ENCODE measurements at places on chromosomes 11 and 22.

- DNase-seq = no peak
Measured at GRCh38 chr11:116262370-116262769, 510.4 kb downstream of the BUD13 start.

DNA sequence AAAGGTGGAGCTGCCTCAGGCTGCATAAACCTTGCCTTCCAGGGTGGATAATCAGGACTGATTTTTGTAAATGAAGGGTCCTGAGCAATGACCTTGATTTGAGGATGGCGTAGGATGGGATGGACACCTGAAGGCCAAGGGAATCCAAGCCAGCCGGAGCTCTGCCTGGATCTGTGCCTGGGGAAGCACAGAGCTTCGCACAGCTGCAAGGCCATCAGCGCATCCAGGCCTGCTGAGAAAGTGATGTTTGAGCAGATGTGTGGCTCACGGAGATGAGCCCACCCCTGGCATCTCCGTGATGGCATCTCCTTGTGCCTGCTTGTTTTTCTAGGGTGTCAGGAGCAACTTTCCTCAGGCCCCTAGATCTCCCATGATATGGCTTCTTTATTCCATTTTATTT is 23.3 kb downstream of the FAM83F start:
- DNase-seq = no peak

DNA sequence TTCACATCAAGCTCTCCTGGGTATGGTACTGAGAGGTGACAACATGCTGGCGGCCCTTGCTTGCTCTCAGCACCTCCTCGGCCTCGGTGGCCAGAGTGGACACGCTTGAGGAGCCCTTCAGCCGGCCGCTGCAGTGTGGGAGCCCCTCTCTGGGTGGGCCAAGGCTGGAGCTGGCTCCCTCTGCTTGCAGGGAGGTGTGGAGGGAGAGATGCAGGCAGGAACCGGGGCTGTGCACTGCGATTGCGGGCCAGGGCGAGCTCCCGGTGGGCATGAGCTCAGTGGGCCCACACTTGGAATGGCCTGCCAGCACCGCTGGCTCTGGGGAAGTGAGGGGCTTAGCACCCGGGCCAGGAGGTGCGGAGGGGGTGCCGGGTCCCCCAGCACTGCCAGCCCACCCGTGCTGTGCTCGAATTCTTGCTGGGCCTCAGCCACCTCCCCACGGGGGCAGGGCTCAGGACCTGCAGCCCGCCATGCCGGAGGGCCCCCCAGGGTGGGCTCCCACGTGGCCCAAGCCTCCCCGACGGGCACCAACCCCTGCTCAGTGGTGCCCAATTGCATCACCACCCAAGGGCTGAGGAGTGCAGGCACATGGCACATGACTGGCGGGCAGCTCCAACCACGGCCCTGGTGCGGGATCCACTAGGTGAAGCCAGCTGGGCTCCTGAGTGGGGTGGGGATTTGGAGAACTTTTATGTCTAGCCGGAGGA is 106.2 kb downstream of the RAB38 start:
- no peak for DNase-seq

DNA sequence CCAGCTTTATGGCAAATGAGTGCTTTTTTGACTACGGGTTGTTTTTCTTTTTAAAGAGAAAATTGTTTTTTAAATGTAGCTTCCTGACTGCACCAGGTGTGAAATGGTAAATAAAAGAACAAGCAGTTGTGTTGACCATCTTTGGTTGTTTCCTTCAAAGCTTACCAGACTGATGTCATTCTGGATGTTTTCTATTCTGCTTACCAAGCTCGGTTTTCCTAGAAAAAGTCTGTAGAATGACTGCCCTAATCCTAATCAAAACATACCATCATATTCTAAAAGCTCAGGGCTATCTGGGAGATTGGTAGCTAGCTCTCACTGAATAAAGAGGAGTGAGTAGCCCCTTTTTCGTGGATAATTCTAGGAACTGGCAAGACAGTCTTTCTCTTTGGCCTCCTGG is 77.7 kb downstream of the GAB2 start:
- no peak for DNase-seq

- DNase-seq = no peak
Measured at GRCh38 chr11:19772480-19772879, 59.8 kb downstream of the NAV2 start.

DNA sequence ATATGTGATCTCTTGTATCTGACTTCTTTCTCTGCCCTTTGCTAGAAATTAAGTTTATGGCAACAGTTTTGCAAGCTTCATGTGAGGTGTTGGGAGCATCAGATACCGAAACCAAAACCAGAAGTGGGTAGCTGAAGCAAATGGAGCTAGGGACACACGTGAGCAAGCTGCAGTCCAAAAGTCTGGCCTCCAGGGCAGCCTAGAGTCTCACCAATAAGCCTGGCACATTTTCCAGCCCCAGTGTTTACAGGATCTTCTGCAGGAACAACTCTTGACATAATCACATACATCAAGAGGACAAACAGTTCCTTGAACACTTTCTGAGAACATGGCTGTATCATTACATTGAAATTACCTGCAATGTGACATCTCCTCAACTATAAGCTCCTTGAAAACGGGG is 114.1 kb downstream of the LARGE1 start:
- DNase-seq = no peak

- no peak for DNase-seq
Measured at GRCh38 chr11:3154001-3154599, 11.0 kb downstream of the OSBPL5 start.

- no peak for DNase-seq
Measured at GRCh38 chr22:37164505-37164887, 14.8 kb upstream of the IL2RB start.

DNA sequence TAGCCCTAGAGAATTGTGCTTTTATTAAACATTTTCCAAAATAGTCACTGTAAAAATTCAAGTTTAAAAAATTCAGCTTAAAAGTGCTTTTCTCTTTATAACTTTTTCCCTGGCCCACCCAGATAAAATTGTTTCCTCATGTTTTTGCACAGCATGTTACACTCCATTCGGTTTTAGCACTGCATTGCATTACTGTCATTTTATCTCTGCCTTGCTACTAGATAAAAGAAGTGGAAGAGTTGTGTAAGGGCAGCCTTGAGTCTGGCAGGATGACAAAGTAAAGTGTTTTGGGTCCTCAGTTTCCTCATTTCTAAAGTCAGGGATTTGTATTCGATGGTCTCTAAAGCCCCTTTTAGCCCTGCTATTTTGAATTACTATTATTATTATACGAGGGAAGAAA is 99.8 kb downstream of the ATM start:
- no peak for DNase-seq

- DNase-seq = peak; percentile 69
Measured at GRCh38 chr11:57778318-57779037, 16.9 kb downstream of the CTNND1 start.

DNA sequence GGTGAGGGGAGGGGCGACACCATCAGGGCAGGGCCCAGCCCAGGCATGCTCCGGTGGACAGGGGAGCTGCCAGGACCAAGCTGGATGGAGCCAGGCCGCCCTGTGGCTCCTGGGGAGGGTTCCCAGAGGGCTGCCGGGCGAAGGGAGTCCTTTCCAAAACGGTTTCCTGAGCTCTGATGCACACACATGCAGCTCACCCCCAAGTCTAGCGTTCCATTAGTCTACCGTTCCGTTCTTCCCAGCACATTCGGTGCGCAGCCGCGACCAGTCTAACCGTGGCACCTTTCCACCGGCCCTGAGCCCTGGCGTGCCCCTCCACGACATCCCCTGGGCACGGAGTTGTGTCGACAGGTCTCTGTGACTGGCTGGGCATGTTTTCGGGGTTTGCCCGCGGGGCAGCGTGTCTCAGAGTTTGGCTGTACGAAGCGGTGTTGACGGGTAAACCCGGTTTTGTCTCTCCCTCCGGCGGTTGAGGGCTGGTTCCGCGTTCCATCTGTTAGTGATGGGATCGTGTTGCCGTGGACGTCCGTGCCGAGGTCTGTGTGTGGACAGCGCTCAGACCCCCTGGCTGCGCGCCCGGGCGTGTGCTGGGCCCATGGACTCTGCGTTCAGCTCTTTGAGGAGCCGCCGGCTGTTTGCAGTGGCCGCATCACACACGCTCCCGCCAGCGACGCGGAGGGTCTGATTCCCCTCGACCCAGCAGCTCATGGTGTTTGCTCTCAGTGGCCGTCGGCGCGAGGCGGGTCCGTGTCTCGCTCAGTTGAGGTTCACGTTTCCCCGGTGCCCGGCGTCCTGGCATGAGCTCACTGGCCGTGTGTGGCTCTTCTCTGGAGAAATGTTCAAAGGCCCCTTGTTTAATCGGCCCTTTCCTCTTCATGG is 121.2 kb downstream of the IGLL1 start:
- no peak for DNase-seq

- no peak for DNase-seq
Measured at GRCh38 chr22:27603800-27604144, 197.8 kb downstream of the MN1 start.

DNA sequence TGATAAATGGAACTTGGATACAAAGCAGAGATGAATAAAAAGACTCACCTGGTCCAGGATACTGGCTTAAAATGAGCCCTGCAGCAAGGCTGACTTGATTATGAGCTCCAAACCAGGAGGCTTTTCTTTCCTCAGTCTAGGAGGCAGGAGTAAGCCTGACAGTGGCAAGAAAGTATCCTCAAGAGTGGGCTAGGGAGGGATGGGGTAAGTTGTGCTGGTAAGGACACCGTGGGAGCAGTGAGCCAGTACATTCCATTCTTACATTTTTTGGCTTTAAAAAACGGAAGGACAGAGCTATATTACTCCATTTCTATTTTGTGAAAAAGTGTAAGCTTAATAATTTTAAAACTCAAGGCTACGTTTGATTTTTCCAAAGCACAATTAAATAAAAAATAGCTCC is 187.1 kb upstream of the DDI1 start:
- DNase-seq = no peak

- DNase-seq = no peak
Measured at GRCh38 chr11:134425413-134425812, 13.4 kb upstream of the B3GAT1 start.

GRCh38 chr22:37472418-37473006 is 13.7 kb downstream of the MFNG start:
- no peak for DNase-seq

DNA sequence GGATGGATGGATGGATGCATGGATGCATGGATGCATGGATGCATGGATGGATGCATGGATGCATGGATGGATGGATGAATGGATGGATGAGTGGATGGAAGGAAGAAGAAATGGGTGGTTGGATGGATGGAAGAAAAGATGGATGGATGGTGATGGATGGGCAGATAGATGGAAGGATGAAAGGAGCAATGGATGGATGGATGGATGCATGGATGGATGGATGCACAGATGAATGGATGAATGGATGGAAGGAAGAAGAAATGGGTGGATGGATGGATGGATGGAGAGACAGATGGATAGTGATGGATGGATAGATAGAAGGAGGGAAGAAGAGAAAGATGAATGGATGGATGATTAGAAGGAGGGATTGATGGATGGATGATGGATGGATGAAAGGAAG is 30.2 kb upstream of the LINC01488 start:
- no peak for DNase-seq

DNA sequence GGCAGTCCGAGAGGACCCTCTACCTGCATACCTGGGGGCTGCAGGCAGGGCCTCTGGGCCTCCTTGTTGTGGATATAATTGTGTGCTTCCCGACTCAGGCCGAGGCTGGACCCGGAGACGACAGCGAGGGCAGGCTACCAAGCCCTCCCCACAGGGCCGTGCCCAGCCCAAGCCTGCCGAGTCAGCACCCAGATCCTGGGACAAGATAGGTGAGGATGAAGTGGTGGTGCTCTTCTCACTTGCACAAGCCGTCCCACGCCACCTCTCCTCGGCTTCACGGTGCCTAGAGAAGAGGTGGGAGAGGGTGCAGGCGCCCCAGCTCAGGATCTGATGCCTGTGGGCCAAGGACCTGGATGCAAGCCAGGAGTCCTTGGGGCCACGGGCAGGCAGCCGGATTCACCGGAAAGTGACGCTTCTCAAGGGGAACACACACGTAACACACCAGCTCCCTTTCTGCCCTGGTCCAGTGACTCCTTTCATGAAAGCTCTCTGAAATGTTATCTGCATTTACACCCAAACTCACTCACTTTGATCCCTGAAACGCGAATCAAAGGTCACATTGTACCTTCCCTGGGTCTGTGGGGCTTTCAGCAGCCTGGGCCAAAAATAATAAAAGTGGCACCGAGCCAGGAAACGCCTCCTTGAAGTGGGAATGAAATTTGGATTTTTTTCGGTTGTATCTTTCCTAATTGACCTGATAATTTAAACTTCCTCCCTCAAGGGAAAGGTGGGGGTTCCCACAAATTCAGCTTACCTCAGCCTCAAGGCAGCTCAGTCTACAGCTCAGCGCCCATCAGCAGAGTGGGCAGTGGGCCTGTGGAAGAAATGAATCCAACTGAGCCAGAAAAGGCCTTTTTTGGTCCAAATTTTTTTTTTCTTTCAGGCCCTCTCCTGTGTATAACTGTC is 1.1 kb upstream of the GNB1L start:
- DNase-seq = no peak

- no peak for DNase-seq
Measured at GRCh38 chr11:693415-693831, 1.6 kb downstream of the DEAF1 start.

DNA sequence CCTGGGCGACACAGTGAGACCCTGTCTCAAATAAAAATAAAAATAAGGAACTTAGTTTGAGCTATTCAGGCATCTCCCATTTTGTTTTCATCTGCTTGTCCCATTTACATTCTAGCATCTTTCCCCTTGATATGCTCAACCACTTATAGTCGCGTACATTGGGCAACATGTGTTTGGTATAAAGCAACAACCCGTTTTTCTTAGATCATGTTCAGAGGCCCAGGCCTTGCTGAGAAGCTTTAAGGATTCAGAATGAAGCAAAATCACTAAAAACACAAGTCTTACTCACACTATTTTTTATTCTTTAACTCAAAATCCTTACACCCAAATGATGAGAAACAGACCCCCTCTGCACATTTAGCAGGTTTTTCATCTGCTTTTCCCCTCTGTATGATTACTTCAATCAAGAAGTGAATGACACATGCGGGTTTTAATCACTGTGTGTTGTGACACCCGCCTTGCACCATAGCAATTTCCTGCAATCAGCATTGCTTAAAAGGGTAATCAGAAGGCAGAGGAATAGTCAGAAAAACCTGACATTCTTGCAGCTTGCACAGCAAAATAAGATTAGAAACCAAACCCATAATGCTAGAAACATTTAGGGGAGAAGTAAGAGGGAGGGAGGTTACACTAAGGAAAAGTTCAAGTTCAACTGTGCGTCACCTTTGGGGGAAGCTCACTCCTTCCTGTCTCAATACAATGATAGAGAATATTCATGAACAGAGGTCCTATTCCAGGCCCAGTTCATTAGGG is 25.9 kb downstream of the ALG9 start:
- no peak for DNase-seq

DNA sequence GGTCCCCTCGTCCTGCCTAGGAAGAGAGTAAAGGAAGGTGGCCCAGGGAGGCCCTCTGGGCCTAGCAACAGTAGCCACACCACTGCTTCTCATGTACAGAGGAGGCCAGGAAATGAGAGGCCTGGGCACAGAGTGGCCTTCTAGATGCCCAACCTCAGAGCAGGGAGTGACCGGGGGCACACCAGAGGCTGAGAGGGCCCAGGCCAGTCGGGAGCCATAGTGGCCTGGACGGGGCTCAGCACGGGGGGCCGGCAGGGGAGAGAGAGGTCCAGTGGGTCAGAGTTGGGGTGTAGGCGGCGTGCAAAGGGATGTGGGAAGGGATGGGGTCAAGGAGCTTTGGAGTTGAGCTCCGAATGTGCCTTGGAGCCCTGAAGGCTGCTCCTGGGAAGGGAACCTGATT is 25.0 kb upstream of the MYEOV start:
- no peak for DNase-seq

GRCh38 chr11:123357353-123357989 is 72.6 kb upstream of the GRAMD1B start:
- no peak for DNase-seq

Measured in progenitor cell of endocrine pancreas (in vitro differentiated cells).